ENCODE measurements at places on chromosomes 13 and 19.
A peak's percentile ranks its signal among the peaks of the same experiment; 100 is the strongest.

DNA sequence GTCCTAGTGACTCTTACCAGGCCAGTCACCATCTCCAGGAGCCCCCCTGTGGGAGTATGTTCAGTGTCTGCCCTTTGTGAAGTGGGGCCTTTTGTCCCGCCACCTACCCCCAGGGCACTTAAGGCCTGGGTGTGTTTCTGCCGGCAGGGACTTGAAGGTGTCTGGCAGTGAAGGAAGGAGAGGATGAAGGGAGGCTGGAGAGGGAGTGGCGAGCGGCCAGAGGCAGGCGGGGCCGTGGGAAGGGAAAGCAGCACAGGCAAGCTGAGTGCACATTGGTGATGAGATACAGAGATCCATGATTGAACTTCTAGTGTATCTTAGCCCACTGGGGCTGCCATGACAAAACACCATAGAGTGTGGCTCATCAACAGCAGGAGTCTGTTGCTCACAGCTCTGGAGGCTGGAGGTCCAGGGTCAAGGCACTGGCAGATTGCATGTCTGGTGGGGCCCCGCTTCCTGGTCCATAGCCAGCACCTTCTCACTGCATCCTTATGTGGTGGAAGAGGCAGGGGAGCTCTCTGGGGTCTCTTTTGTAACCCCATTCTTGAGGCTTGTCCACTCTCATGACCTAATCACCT lies 17.5 kb downstream of the CUL4A start:
- DNase-seq, result no peak

- no peak for DNase-seq
Measured at GRCh38 chr19:51096473-51097165, 11.6 kb downstream of the CTU1 start.

GRCh38 chr19:10748927-10749434 lies 31.1 kb downstream of the DNM2 start:
- no peak for DNase-seq

- no peak for DNase-seq
Measured at GRCh38 chr13:98826146-98826545, 73.7 kb upstream of the SLC15A1 start.

DNA sequence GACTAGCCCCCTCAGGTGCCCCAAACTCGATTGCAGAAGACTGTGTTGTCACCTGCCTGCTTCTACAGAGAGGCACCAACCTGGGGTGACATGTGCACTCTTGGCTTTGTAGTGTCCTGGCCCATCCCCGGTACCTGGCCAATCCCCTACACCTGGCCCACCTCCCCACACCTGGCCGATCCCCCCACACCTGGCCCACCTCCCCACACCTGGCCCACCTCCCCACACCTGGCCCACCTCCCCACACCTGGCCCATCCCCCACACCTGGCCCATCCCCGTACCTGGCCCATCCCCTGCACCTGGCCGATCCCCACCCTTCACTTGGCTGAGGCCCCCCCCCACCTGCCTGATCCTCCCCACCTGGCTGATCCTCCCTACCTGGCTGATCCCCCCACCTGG lies 25.4 kb downstream of the ATP11A start:
- no peak for DNase-seq

GRCh38 chr19:21482863-21483276 lies 22.5 kb upstream of the ZNF429 start:
- DNase-seq, result no peak

GRCh38 chr19:32682317-32682716 lies 6.7 kb downstream of the RGS9BP start:
- DNase-seq, result no peak

DNA sequence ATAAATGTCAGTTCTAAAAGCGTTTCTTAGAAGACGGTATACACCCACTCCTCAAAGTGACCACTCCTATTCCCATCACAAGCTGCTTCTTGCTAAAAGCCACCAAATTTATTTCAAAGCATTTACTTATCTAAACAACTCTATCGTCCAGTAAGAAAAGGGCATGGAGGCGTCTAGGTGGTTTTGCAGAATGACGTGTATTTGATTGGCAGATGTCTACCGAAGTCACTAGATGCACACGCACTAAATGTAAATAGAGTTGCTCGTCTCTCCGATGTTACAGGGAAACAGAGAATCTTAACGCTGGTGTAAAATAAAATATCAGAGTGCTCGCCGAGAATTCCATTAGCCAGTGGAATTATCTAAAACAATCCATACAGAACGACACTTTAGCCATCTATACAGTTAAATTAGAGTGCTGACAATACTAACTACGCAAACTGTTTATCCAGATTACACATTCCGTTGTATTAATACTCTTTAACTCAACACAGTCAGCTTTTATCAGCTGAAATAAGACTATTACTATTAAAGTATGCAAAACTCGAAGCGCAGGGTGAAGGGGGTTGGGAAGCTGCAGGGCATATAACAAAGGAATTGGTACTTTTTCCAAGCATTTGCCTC lies 1.9 kb downstream of the KLF12 start:
- no peak for DNase-seq

DNA sequence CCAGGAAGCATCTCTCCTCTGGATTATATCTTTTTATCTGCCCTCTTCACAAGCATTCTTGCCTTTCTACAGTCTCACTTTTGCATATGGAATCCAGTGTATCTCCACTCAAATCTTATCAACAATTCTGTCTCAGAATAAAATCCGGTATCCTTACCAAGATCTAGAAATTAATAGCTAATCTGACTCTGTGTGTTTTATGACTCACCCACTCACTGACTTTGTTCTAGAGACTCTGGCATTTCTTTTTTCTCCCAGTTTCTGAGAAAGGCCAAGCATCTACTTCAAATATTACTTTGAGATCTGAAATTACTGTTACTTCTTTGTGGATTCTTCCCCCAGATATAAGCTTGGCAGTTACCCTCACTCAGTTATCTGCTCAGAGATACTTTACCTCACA lies 913.5 kb upstream of the ATXN8OS start:
- no peak for DNase-seq

DNA sequence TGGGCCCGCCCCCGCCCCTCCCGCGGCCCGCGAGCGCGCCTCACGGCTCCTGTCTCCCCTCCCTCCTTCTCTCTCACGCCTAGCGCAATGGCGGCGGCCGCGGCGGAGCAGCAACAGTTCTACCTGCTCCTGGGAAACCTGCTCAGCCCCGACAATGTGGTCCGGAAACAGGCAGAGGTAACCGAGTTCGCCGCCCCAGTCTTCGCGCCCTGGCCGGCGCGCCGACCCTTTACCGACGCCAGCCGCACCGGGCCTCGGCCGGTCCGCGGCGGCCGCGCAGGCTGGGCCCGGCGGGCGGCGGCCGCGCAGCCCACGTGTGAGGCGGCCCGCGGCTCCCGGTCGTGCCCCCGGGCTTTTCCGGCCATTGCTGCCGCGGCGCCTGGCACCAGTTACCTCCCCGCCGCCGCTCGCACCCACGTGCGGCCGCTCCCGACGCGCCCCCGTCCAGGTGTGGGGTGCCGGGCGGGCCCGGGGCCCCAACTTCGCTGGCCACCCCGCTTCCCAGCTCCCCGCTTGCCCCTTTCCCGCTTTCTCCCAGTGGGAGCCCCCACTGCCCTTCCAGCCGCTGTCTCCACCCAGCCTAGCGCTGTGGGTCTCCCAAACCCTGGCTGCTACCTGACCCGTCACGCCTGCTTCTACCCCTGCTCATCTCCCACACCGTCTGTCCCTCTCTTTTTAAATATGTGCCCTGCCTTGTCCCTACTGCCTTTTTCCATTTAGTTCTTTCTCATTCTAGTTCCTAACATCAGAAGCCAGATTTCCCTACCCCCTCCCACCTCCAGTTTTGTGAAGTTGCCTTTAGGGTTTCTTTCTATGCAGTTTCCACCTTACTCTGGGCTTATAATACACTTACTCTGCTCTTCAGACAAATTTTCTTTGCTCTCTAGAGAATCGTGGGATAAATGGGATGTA lies 23.4 kb downstream of the IPO5 start:
- DNase-seq, result no peak

DNA sequence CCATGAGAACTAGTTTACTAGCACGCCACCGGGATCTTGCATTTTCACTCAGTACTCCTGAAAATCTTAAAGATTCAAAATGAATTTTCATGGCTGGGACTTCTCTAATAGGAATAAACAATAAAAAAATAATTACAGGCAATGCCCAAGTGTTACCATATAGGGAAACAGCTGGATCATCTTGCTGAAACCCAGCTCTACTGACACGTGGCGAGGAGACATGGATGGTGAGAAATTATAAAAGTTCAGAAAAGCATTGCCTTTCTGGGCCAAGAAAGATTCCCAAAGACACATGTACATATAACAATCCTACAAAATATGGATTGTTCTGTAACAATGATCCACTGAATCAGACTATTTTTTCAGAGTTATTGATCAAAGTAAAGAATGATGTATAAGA lies 209.3 kb downstream of the RGCC start:
- no peak for DNase-seq

DNA sequence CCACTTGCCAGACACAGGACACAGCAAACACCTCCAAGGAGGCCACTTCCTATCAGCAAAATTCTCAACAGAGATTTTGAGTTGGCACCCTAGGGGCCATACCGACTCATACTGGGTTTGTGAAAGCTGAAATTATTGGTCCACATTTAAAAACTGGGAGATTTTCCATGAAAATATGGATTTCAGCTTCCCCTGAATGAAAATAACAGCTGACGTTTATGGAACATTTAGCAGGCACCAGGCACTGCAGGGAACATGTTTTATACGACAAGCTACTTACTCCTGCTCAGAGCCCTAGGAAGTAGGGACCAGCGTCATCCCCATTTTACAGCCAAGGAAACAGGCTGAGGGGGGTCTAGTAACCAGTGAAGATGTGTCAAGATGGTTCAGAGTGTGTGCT lies 169.3 kb downstream of the IER2 start:
- no peak for DNase-seq

- DNase-seq, result no peak
Measured at GRCh38 chr19:48553676-48554384, 1.9 kb downstream of the SULT2B1 start.

- no peak for DNase-seq
Measured at GRCh38 chr13:43180837-43181236, 157.5 kb downstream of the DNAJC15 start.

DNA sequence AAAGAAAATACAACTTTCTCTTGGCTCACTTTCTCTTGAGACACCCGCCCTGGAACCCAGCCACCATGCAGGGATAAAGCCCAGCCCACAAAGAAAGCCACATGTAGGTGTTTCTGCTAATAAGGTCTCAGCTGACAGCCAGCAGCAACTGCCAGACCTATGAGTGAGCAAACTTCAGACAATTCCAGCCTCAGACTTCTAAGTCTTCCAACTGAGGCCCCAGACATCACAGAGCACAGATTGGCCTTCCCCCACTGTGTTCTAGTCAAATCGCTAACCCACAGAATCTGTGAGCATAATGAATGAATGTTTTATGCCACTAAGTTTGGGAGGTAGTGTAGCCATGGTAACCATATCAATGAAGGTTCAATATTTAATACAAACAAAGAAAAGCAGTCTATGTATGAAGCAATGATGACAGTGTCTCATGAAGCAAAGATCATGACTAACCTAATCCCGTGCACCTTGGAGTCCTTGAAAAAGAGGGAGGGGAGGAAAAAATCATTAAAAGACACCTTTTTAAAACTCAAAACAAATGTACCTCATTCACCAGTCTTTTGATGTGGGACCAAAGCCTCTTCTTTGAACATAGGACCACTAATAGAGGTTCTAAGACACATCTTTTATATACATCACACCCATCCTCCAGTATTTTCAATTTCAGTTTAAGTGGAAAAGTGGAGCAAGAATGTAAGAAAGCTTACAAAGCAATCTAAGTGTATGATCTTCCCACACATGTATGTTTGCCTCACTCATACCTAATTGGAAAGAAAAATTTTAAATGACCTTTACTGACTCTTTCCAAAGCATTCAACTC lies 6.2 kb downstream of the MRPS31 start:
- no peak for DNase-seq

GRCh38 chr13:48624016-48624415 lies 29.7 kb upstream of the CYSLTR2 start:
- DNase-seq, result peak; percentile 7

- no peak for DNase-seq
Measured at GRCh38 chr13:107643615-107644014, 571.7 kb downstream of the LIG4 start.

DNA sequence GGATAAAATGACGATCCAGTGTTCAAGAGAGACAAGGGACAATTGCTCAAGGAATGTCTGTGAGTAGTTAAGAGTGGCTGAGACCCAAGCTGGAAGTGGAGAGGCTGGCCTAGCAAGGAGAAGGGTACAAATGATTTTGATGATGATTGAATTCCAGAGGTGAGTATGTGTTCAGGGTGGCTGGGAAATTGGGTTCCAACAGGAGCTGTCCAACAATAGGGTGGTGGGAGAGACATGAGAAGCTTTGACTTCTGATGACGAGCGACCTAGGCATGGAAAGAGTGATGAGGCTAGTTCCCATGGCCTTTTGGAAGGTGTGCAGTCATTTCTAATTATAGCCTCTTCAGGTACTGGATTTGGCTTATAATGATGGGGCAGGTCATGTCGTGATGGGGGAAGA lies 29.1 kb upstream of the DCLK1 start:
- no peak for DNase-seq

DNA sequence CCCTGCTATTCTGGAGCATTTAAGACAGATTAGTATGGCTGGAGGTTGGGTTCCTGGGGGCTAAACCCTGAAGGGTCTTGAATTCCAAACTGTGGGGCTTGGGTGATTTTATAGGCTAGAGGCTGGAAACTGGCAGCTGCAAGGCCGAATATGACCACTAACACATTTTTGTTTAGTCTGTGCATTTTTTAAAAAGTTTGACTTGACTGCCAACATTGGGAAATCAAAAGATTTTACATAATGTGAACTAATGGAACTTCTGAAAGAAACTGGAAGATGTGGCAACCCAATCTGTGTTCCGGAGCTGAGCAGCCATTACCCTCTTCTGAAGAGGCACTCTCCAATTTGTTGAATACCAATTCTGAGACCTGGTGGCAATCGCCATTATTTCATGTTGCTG lies 5.1 kb downstream of the ZNF784 start:
- DNase-seq, result no peak

DNA sequence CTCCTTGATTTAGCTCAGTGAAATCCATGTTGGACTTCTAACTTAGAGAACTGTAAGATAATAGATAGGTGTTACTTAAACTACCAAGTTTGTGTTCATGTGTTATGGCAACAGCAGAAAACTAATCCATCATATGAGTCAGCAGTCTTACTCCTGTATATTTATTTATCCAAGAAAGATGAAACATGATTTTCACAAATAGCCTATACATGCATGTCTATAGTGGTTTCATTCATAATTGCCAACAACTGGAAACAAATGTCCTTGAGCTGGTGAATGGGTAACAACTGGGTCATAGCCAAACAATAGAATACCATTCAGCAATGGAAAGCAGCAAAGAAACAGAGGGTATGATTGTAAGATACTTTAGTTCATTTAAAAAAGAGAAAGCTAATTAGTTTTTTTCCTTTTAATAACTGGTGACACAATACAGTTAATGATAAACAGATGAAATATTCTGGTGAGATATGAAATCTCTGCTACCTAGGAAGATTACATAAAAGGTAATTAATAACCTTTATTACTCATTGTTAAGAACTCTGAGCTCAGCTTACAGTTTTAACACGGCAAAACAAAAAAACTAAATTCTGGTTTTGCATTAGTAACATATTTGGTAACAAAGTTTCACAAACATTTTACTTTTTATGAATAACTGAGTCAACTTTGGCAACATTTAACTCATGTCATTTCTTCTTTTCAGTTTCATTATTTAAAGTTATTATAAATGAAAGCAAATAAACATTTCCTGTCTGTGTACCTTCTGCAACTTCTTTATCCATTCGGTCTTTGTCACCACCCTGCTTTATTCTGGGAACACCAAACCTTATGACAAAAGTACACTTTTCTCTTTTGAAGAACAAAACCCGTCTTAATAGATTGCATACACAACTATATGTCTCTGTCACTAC lies 181.3 kb downstream of the LIG4 start:
- no peak for DNase-seq

- DNase-seq, result no peak
Measured at GRCh38 chr13:42275098-42275471, 3.1 kb downstream of the AKAP11 start.
